ENCODE measurements at places on chromosomes 3 and 15.

GRCh38 chr3:127975153-127976029, 60.4 kb downstream of the KBTBD12 start:
- no peak for DNase-seq

- no peak for DNase-seq
Measured at GRCh38 chr3:148102156-148102555, 595.5 kb upstream of the AGTR1 start.

GRCh38 chr3:125157183-125157582, 55.4 kb downstream of the SLC12A8 start:
- no peak for DNase-seq

- DNase-seq = no peak
Measured at GRCh38 chr3:97970956-97971620, 1.1 kb downstream of the RIOX2 start.

DNA sequence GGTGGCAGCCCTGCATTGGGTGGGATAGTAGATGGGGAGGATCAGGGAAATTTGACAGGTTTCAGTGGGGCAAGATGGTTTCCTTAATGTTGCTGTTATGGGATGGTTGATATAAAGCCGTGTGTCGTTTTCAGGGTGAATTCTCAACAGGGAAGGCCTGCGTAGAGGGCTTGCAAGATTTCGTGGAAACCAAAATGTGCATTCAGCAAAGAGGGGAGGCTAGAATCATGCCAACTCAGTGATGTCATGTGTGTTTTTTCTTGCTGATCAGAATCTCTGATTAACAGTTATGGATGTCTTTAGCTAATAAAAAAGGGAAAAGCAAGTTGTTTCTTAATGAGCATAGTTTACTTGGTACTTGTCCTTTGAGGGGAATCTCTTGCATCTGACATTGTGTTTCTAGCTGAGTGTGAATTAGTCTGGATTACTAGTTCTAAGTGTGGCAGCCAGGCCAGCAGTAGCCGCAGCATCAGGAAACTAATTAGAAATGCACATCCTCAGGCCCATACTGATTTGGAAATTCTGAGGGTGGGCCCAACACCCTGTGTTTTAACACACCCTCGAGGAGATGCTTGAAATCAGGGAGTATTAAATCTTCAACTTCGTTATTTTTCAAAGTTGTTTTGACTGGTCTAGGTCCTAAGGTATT, 24.8 kb downstream of the MRAS start:
- no peak for DNase-seq

- no peak for DNase-seq
Measured at GRCh38 chr15:36506733-36507356, 72.6 kb upstream of the CDIN1 start.

DNA sequence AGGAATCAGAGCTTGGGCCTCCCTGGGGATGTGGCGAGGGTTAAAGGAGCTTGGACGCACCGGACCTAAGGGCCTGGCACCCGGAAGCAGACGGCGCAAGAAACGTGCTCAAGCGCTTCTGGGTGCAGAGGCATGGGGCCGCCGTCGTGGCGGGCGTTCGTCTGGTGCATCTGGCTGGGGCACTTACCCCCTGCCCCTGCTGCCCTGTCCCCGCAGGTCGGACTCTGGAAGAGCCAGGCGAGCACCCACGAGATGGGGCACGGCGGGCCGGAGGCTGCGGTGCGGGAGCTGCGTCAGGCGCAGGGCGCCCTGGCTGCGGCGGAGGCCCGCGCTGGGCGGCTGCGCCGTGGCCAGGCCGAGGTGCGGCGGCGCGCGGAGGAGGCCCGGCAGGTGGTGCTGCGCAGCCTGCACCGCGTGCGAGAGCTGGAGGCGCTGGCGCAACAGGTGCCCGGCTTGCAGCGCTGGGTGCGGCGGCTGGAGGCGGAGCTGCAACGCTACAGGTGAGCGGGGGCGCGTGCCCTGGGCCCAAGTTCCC, 2.5 kb downstream of the EFCC1 start:
- no peak for DNase-seq

- no peak for DNase-seq
Measured at GRCh38 chr3:126527006-126527405, 3.1 kb downstream of the CHST13 start.

GRCh38 chr15:47944637-47945288, 176.0 kb upstream of the SLC24A5 start:
- DNase-seq = no peak

- no peak for DNase-seq
Measured at GRCh38 chr3:50815844-50816243, 141.1 kb downstream of the DOCK3 start.

All from left ventricle myocardium inferior (tissue), 1 donor.